Small intestine (tissue), 16 donors: ENCODE measurements at places on chromosomes 5 and 9. TPM values are rescaled to one million over a fixed set of nuclear protein-coding genes. Genes with fewer than 3 reads are reported as not detected.

Gene TPPP
- polyA plus RNA-seq: 5.7 TPM

Gene ARL10
- under 0.01 TPM for polyA plus RNA-seq

Gene PCDHB9
- 0.34 TPM for polyA plus RNA-seq

Gene CER1
- 0.04 TPM for polyA plus RNA-seq

Gene AMBP
- 0.81 TPM for polyA plus RNA-seq

Gene SLC25A2
- polyA plus RNA-seq: not detected

Gene IL31RA
- polyA plus RNA-seq: not detected

Gene OXCT1
- 2.9 TPM for polyA plus RNA-seq

Gene PCDHB7
- 1.1 TPM for polyA plus RNA-seq

Gene TAS2R1
- polyA plus RNA-seq: not detected

Gene LHX3
- polyA plus RNA-seq: not detected

Gene KCNN2
- polyA plus RNA-seq: not detected

GRCh38 chr9:112380825-112381221 is 915 bp downstream of the HSDL2 start:
- no peak for DNase-seq

- DNase-seq: no peak
Measured at GRCh38 chr5:153964191-153964879, 74.4 kb downstream of the FAM114A2 start.

DNA sequence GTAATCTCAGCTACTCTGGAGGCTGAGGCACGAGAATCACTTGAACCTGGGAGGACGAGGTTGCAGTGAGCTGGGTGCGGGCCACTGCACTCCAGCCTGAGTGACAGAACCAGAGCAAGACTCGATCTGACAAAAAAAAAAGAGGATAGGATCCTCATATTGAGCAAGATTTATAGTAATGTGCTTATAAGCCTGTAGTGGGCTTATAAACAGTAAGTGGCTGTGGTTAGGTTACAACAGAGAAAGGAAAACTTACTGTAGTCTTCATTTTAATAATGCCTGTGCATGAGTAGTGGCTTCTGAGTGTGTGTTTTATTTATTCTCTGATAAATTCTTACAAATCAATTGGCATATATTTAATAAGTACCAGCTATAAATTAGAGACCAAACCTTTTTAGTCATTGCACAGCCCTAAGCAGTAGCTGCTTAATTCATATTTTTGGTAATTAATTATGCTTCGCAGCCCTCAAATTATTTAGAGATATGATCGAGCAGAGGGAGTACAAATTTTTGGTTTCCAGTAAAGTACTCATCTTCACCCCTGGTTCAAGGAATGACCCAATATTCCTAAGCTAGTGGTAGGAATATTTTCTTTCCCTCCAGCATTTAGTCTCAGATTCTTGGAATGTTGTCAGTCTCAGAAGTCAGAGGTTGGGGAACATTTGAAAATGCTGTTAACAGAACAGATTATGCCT is 73.8 kb upstream of the KLF9 start:
- no peak for DNase-seq

GRCh38 chr5:2695200-2695891 is 56.1 kb downstream of the IRX2 start:
- DNase-seq: no peak

DNA sequence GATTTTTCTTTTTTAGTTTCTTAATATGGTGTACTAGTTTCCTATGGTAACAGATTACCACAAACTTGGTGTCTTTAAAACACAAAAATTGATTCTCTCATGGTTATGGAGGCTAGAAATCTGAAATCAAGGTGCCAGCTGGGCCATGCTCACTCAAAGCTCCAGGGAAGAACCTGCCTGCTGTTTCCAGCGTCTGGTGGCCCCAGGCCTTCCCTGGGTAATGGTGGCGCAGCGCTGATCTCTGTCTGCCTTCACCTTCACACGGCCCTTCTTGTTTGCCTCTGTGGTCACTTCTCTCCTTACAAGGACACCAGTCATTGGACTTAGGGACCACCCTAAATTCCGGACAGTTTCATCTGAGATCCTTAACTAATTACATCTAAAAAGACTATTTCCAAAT is 70.5 kb upstream of the GFPT2 start:
- DNase-seq: no peak

DNA sequence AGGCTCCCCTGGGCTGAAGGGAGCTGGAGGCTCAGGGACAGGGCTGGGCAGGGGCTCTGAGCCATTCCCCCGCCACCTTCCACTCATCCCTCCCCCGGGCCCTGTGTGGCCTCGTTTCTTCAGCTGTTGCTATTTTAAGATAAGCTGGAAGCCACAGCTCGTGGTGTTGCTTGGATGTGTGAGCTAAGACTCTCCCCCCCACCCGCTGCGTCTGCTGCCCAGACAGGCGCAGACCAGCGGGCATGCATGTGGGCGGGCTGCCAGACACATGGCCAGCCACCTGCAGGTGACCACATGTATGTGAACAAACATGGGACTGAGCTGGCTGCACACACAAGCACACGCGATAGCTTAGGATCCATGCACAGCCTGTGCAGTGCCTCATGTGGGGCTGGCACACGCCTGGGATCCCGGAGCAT is 8.7 kb downstream of the SNCB start:
- DNase-seq: no peak

DNA sequence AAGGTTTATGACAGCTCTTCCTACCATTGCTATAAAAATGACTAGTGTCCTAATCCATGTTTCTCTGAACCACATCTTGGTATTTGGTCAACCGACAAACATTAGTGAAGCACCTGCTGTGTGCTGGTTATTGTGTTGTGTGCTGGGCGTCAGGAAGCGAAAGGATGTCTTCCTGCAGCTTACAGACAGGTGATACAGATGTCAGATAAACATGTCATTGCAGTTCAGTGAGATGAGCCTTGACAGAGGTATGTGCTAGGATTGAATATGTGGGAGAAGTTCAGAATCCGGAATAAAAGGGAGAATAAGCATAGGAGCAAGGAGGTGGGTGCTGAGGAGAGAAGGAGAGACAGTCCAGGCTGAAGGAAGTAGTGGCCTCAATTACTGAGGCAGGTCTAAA is 20.3 kb upstream of the CTNNA1 start:
- DNase-seq: no peak

DNA sequence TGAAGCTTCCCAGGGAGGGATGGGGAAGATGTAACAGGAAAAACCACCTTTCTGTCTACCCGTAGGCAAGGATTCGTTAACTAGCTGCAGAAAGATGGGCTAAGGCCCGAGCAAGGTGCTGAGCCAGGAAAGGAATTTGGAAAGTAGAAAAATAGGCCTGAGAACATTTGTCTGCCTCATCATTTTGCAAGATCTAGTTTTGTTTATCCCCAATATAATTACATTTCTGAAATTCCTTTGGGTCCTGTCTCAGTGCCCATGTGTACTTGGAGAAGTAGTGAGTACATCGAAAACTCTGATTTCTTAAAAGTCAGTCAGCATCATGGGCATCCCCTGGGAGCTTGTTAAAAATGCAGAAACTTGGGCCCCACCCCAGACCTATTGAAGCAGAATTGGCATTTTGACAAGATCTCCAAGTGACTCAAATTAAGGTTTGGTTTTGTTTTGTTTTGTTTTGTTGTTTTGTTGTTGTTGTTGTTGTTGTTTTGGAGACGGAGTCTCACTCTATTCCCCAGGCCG is 52.1 kb upstream of the CEMIP2 start:
- DNase-seq: no peak

DNA sequence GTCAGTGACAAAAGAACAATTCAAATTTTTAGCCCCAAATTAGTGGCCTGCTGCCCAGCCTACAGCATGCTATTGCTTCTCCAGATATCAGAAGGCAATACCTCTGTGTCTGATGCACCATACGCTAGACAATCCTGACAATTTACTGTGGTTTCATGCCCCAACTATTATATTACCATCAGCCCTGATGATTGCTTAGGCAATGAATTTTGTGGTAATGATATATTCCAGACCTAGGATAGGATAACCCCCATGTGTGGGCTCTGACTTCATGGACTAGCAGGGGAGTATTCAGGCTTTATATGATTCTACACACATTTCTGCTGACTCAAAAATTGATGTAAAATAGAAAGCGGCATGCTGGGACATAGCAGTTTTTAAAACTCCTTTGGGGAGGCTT is 168.7 kb upstream of the FST start:
- no peak for DNase-seq

GRCh38 chr9:18997151-18997550 is 35.9 kb downstream of the SAXO1 start:
- no peak for DNase-seq

DNA sequence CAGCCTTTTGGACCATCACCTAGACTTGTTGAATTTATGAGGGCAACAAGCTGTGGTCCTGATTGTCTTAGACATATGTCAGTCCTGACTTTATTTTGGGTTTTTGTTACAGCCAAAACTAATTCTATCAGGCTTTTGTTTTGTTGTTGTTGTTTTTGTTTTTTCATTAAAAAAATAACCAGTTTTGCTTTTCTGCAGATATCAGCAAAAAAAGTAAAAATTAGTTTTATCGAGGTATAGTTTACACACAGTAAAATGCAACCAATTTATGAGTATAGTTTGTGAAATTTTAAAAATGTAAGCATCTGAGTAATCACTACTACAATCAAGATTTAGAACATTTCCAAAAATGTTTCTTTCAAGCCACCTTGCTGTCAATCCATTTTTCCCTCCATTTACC is 48.9 kb downstream of the WDR70 start:
- DNase-seq: no peak

GRCh38 chr9:32706725-32707100 is 71.2 kb upstream of the TAF1L start:
- no peak for DNase-seq

- DNase-seq: no peak
Measured at GRCh38 chr5:158634714-158635113, 465.0 kb downstream of the EBF1 start.
